ENCODE measurements at places on chromosomes 6 and 20. TPM values are rescaled to one million over a fixed set of nuclear protein-coding genes. Genes with fewer than 3 reads are reported as not detected.

- no peak overlapping the region for H3K27ac ChIP-seq
- DNase-seq, result no peak
- H3K27me3 ChIP-seq, result no peaks in the 10 kb centered on the region
These were observed 49.7 kb upstream of the BHLHE23 start for GRCh38 chr20:63056236-63057170.

DNA sequence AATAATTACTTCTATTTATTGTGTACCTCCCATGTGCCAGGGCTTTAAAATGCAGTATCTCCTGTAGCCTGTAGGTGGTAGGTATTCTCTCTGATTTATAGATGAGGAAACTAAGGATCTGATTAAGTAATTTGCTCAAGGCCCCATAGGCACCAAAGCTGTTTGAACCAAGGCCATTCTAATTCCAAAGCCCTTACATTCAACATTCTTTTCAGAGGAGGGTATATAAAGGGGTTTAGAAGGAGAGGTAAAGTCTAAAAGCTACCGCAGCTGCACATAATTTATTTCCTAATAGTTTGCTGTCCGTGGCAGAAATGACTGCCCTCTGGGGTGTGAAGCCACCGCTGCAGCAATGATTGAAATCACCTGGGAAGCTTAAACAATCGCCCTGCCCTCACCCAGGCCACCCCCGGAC lies 95.0 kb upstream of the FAM8A1 start:
- no peaks in the 10 kb centered on the region for H3K4me1 ChIP-seq
- H3K36me3 ChIP-seq, result no peaks in the 10 kb centered on the region
- DNase-seq, result no peak
- no peak overlapping the region for H3K27ac ChIP-seq

The MUC21 gene
- 219 TPM for total RNA-seq

The EGFL8 gene
- 6.1 TPM for total RNA-seq

- DNase-seq, result no peak
- no peaks in the 10 kb centered on the region for H3K36me3 ChIP-seq
- H3K27me3 ChIP-seq, result no peaks in the 10 kb centered on the region
- no peak overlapping the region for H3K27ac ChIP-seq
- H3K4me3 ChIP-seq, result no peak overlapping the region
- H3K4me1 ChIP-seq, result peaks cover 3% of the 10 kb centered on the region
These were observed 177.8 kb downstream of the EDN1 start for GRCh38 chr6:12467706-12468670.
